ENCODE measurements at places on chromosomes 4 and X.

DNA sequence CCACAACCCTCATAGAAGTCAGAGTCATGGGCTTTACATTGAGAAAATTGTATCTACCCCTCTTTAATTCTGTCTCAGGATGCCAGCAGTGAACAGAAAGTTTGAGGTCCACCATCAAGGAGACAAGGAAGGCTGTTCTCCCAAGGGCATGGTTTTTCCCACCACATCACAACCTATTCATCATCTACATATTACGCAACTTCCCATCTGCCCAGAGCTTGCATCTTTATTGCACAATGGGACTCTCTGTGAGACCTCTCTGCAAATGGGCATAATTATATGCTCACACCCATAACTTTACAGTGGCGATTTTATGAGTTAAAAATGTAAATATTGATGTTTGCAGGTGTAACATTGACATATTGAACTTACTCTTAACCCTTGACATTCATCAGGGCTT is 38.9 kb downstream of the PAGE2 start:
- no peak for DNase-seq

DNA sequence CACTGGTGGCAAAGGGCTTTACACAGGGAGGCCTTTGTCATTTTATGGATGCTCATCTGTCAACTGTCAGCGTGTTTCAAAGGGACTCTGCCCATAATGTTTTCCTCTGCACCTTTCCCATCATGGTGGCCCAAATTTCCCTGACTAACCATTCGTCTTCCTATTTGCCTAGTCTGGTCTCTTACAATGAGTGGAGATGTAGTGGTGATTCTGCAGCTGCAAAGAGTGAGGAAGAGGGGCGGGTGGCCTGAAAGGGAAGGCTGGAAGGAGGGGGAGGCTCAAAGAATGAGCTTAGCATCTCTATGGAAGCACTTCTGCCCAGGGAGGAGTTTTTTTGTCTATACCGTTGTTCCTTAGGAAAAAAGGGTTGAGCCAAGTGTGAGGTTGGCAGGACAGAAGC is 447.5 kb downstream of the NKX6-1 start:
- no peak for DNase-seq

- peak; percentile 2 for DNase-seq
These were observed 49.9 kb upstream of the MTMR1 start for GRCh38 chrX:150643271-150643670.

DNA sequence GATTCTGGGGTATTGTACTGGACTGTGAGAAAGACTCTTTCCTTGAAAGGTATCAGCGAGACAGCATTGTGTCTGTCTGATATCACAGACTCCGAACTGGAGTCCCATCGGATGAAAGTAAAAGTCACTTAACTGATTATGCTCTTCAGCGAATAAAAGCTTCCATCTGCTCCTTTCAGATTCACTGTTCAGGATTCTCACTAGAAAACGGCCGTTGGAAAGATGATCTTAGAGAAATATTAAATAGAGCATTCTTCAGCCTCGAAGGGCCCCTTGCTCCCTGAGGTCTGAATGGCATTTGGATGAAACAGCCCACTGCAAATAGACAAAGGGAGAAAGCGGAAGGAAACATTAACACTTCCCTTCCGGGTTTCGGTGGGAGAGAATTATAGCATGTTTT is 416.2 kb upstream of the PRKX start:
- no peak for DNase-seq

DNA sequence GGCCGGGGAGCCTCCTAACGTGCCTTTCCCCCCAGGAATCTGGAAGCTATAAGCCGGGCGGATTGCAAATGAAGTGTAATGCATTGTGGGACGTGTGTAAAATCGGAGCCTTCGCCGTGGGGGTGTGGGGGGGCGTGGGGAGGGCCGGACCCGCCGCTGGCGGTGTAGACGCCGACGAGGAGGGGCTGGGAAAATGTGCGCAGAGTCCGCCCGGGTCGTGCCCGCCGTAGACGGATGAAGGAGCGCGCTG is 1.3 kb downstream of the STOX2 start:
- DNase-seq = no peak

GRCh38 chrX:13994104-13994503 is 35.6 kb downstream of the GEMIN8 start:
- DNase-seq = no peak

DNA sequence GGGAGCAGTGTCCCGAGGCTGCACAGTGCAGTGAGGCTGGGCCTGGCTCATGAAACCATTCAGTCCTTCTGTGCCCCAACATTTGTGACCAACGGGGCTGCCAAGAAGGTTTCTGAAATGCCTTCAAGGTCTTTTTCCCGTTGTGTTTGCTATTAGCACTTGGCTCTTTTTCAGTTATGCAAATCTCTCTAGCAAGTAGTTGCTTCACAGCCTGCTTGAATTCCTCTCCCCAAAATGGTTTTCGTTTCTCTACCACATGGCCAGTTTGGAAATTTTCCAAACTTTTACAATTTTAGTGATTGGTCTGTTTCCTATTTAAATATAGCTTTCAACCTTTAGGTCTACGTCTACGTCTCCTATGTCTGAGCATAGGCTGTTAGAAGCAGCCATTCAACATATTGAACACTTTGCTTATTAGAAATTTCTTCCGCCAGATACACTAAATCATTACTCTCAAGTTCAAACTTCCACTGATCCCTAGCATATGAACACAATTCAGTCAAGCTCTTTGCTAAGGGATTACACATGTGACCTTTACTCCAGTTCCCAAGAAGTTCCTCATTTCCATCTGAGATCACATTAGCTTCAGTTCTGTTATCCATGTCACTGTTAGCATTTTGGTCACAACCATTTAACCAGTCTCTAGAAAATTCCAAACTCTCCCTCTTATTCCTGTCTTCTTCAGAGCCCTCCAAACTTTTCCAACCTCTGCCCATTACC is 901.8 kb downstream of the GLUD2 start:
- DNase-seq = no peak

DNA sequence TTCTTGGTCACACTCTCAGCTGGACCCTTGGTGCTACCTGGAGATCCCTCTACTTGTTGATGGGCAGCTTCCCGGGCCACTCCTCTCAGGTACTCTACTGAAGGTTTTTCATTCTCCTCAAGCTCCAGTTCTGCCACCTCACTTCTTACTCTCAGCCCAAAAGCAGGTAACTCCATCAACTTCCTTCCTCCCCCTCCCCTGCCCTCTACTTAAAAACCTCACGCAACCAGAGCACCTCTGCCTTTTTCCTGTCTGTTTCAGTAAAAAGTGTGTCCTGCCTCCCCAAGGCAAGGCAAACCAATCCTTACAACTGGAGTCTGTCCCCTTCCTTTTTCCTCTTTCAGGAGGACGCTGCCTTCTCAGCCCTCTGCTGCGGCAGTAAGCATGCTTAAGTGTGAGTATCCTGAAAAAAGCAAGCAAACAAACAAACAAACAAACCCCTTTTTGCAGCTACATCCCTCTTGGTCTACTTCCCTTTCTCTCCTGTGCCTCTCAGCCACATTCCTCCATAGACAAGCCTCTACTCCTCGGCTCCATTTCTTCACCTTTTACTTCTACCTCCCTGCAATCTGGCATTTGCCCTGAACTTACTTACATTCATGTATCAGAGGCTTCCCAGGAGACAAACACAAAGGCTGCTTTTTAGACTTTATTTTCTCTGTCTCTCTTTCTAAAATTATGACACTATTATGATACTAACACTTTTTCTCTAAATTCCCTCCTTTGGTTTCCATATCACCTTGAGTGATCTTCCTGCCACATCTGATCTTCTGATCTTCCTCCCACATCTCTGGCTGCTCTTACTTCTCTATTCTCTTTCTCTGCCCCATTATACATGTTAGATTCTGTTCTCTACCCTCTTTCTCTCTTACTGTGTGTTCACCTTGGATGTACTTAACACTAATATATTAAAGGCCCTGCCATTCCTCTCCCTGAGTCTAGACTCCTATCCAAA is 5.4 kb downstream of the ALPK1 start:
- DNase-seq = no peak

- DNase-seq = no peak
These were observed 127.6 kb upstream of the HCCS start for GRCh38 chrX:10983526-10983925.

DNA sequence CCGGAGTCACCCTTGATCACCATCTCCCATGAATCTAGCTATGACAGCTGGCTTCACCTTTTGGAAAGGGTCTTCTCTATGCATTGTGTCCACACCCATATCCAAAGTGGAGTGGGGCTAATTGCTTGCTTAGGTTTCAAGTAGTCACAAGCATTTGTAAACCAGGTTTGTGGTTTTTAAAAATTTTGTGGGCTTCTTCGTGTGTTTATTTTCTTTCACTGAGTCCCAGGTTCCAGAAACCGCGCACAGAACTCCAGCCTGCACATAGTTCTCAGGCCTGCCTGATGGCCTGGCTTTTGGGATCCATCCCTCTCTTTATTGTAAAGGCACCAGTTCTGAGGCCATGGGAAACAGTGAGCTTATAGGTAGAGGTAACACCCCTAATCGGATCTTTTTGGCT is 70.2 kb upstream of the TLR3 start:
- no peak for DNase-seq

GRCh38 chr4:146959692-146960091 is 14.0 kb upstream of the TTC29 start:
- no peak for DNase-seq

DNA sequence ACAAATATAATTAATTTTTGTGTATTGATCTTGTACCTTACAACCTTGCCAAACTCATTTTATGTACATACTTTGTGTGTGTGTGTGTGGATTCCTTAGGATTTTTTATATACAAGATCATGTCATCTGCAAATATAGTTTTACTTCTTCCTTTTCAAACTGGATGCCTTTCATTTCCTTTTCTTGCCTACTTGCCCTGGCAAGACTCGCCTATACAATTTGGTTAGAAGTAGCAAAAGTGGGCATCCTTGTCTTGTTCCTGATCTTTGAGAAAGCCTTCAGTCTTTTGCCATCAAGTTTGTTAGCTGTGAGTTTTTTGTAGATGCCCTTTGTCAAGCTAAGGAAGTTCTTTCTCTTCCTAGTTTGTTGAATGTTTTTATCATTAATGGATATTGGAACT is 30.5 kb downstream of the RUFY3 start:
- DNase-seq = no peak

GRCh38 chr4:106584337-106584989 is 215.9 kb upstream of the GIMD1 start:
- no peak for DNase-seq

DNA sequence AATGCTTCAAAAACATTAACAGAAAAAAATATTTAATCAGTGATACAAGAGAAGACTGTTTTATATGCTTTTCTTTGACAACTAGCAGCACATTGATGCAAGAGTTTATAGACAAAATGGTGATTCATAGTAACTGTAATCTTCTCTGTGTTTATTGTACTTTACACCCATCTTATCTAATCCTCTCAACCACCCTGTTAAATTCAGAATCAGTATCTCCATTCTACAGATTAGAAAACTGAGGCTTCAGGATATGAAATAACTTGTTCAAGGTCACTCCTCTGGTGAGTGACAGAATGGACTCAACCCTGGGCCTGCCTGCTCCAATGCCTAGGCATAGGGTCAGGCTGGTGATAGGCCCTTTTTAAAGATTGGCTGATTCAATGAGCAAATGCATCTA is 26.1 kb upstream of the TMEM184C start:
- no peak for DNase-seq

DNA sequence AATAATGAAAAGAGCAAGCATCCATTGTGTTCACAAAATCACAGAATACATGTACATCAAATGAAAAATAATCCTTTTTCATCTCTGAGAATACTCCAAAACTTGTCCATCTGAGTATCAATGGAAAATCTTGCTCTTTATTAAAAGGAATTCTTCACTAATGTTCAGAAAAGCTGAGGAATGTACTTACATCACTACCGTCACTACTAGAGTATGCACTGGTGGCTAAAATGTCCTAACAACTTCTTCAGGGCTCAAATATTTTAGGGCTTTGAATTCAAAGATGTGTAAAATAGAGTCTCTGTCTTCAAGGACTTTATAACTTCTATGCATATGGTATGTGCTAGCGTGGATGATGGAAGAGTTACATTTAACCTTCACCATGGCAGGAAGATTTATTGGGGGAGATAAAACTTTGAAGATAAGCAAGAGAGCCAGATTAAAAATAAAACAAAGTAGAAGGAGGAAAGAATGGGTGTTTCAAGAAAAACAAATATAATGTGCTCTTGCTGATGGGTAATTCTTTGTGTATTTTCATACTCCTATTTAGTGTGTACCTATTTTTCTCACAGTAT is 55.1 kb downstream of the DMD start:
- DNase-seq = no peak

- DNase-seq = no peak
These were observed 18.8 kb downstream of the TLR6 start for GRCh38 chr4:38837849-38838248.

GRCh38 chrX:123188081-123188480 is 4.0 kb downstream of the GRIA3 start:
- no peak for DNase-seq

- DNase-seq = no peak
These were observed 34.5 kb upstream of the PPM1K start for GRCh38 chr4:88318751-88319350.

DNA sequence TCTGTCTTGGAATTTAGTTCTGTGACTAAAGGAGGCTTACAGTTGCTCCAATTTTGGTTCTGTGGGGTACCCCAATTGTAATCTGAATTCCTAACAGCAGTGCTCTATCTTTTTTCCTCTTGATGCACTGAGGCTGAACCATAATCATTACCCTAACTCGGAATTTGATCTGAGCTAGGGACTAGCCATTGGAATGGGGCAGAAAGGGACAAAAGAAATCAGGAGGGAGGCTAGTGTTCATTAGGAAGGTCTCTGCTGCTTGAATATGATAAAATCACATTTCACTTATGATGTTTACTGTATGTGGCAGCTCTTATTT is 2.7 kb downstream of the KLF3 start:
- DNase-seq = no peak

- no peak for DNase-seq
These were observed 82.6 kb downstream of the SCD5 start for GRCh38 chr4:82715731-82716617.

DNA sequence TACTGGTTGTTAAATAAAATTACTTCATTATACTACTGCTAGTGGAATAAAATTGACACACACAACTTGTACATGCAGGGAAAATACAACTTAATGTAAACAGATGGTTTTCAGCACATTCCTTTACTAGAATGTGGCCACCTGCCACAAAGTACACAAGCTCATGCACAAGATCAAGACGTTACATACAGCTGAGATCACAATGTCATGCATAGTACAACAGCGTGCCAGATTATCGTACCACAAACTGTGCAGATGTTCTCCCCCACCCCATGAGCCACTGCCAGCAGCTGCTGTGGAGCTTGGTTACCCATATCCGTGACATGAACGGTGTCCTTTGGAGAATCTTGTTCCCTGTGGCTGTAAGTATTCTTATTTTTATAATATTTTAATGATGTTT is 27.7 kb downstream of the FBXO8 start:
- DNase-seq = peak; percentile 69

GRCh38 chrX:6782831-6783230 is 247.9 kb upstream of the VCX3A start:
- DNase-seq = no peak

- DNase-seq = no peak
These were observed 7.2 kb downstream of the TIMM17B start for GRCh38 chrX:48890296-48890925.

DNA sequence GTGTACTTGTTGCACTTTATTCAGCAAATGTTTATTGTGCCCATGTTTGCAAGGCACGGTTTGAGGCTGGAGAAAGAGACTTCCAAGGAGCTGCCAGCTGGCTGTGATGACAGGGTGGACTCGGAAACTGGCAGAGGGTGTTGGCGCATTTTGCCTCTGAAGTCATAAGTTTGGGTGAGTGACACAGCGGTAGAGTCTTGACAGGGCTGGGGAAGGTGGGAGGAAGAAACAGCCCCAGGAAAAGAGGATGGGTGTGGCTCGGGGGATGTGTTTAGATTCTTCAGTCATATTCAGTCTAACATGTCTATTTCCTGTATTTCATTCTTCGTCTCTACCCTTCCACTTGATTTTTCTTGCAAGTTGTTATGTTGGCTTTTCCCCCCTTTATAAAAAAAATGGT is 77.0 kb upstream of the STOX2 start:
- DNase-seq = no peak
